ENCODE measurements at places on chromosomes 16 and 17. TPM values are rescaled to one million over a fixed set of nuclear protein-coding genes. Genes with fewer than 3 reads are reported as not detected.

TSPAN10 gene
- 0.94 TPM for polyA plus RNA-seq

SLC6A2 gene
- polyA plus RNA-seq, result not detected

NLRC3 gene
- polyA plus RNA-seq, result 0.73 TPM

ABCC6 gene
- not detected for polyA plus RNA-seq

CA10 gene
- polyA plus RNA-seq, result 21.7 TPM

KCTD13 gene
- polyA plus RNA-seq, result 11.7 TPM

CBX8 gene
- 0.27 TPM for polyA plus RNA-seq

TPSB2 gene
- polyA plus RNA-seq, result not detected

TAT gene
- polyA plus RNA-seq, result not detected

ABCA9 gene
- 1.1 TPM for polyA plus RNA-seq
